ENCODE measurements at places on chromosomes 7 and 10.

DNA sequence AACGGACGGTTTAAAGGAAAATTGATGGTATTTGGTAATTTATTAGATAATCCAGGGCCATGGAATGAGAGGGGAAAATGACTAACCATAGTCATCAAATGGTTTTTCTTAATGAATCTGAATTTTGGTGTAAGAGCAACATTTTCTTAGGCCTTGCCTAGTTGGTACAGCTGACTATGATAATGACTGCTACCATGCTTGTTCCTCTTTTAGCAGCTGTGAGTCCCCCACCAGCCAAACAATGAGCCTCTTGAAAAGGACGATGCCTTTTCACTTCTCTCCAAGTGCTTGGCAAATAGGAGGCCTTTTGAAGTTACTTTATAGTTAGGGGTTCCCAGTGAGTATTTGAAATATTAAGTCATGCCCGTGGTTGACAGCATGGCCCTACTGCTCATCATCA is 53.0 kb downstream of the TRUB1 start:
- H3K36me3 ChIP-seq = no peaks in the 10 kb centered on the region
- DNase-seq = no peak
- no peak overlapping the region for H3K4me3 ChIP-seq
- H3K27me3 ChIP-seq = no peaks in the 10 kb centered on the region
- no peaks in the 10 kb centered on the region for H3K4me1 ChIP-seq
- no peak overlapping the region for H3K27ac ChIP-seq

DNA sequence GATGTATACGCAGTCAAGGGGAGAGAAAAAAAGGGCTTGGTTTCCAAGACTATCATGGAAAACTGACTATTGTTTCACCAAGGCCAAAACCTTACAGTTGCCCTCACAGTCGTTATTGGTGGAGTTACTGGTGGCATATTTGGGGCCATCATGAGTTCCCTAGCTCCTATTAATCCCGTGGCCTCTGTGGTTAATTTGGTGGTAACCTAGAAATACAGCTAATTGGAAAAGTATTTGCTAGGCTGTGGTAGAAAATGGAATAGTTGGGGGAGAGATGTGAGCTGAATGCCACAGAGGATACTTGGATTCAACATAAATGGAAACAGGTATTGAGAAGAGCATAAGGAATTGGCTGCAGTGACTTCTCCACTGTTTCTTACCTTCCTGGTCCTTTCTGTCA is 450.7 kb downstream of the KCNMA1 start:
- H3K4me1 ChIP-seq = peaks cover 51% of the 10 kb centered on the region
- H3K27ac ChIP-seq = peak overlapping the region; percentile 78
- H3K27me3 ChIP-seq = no peaks in the 10 kb centered on the region
- no peaks in the 10 kb centered on the region for H3K36me3 ChIP-seq

- peak within 1 kb of the TSS; percentile 99 for H3K27ac ChIP-seq
- H3K4me3 ChIP-seq = peak within 1 kb of the TSS; percentile 93
- no peaks in the 10 kb centered on the region for H3K36me3 ChIP-seq
- DNase-seq = peak; percentile 90
Measured at GRCh38 chr7:39949971-39950472, at the start of gene CDK13. CDK13 (plus strand) TSS chr7:39950256; CDS start chr7:39950642, 386 bp downstream.

DNA sequence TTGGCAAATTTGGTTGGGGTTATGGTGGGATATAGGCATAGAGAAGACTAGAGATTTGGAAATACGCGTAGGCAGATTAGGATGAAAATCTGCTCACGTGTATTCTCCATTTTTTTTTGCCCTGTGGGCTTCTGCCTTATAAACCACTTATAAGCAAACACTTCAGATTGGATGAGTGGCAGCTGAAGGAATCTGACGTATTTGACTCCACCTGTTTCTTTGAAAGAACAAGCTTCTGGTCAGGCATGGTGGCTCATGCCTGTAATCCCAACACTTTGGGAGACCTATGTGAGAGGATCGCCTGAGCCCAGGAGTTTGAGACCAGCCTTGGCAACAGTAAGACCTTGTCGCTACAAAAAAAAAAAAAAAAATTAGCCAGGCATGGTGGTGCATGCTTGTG is 5.1 kb downstream of the STK31 start:
- H3K27ac ChIP-seq = no peak overlapping the region
- H3K36me3 ChIP-seq = no peaks in the 10 kb centered on the region
- no peak for DNase-seq
- no peak overlapping the region for H3K4me3 ChIP-seq

DNA sequence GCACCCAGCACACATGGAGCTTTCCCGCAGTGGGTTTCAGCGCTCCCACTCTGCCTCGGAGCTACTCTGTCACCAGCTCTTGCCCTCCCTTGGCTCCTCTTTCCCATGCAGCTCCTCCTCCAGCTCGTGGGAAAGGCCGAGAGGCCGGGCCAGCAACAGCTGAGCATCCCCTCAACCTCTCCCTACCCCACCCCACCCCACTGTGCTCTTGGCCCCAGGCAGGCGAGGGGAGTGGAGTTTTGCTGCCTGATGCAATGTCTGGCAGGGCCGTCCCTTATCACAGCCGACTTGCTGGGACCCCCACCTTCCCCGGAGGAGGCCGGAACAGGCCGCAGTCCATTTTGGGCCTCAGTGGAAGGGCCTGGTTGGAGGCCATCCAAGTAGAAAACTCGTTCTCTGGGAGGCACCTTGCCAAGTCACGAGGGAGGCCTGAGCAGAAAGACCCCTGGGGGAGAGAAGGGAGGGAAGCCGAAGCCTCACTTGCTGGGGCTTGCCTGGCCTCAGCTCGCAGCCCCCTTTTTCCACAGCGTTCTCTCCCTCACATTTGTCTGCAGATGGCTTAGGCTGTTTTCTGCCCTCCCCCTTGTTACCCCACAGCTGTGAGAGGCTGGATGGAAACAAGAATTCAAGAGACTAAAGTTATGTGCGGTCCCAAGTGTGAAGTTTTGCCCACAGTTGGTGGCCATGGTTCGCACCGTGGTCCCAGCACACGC is 35.3 kb downstream of the CHST3 start:
- no peak for DNase-seq
- no peaks in the 10 kb centered on the region for H3K27me3 ChIP-seq
- H3K4me3 ChIP-seq = no peak overlapping the region

DNA sequence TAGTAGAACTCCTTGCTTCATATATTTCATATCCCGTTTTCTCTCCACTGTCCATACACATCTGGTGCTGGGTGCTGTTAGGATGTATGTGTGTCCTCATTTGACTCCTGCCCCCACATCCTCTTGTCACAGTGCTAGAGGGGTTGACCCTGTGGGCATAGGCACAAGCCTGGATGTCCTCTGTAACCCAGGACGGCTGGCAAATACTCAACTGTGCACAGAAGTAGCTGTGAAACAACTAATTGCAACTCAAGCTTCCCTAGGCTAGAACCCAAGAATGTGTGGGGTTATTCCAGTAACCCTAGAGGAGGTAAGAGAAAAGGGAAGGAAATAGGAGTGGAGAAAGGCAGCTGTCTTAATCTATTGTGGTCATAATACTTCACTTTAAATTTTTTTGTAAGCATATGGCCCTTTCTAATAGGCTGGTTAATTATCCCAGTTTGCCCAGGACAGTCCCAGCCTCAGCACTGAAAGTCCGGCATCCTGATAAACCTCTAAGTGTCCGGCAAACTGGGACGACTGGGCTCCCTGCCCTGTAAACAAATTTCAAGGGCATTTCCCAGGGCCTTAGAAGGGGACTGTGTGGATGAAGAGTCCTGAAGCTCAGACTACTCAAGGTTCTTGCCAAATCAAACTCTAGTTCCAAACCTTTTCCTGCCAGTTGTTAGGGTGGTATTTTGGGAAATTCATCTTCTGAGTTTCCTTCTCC is 283.2 kb upstream of the CELF2 start:
- H3K4me3 ChIP-seq = no peak overlapping the region
- no peaks in the 10 kb centered on the region for H3K4me1 ChIP-seq
- no peaks in the 10 kb centered on the region for H3K27me3 ChIP-seq
- H3K36me3 ChIP-seq = no peaks in the 10 kb centered on the region
- no peak for DNase-seq
- H3K27ac ChIP-seq = no peak overlapping the region

DNA sequence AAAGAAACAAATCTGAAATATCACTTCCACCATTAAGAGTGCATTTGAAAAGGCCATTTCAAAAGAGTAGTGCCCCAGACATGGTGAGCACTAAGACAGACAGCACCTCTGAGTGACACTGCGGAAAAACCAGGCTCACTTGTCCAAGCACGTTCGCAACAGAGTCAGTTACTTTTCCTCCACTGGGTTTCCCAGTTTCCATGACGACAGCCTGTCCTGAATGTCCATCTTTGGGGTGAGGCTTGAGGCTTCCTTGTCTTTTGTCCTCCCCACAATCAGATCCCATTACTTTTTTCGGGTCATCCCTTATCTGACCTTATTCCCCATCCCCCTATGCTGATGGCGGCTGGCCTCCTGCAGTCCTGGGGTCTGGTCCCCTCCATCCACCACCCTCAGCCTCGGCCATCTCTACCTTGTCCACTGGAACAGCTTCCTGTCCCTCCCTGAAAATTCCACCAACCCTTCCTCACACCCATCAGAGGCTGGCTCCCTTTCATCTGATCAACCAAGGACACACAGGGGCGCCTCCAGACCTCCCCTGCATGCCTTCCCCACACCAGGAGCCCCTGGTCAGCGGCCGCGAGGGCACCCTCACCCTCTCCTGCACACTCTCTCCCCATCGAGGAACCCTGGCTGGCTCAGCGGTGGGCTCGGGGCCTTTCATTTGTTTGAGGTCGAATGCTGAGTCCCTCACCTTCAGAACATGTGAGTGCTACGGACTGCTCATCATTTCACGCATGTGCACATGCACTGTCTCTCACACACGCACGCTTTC is 363.6 kb downstream of the DNAJB6 start:
- no peaks in the 10 kb centered on the region for H3K4me1 ChIP-seq
- H3K36me3 ChIP-seq = no peaks in the 10 kb centered on the region
- no peak overlapping the region for H3K4me3 ChIP-seq
- no peak for DNase-seq
- H3K27me3 ChIP-seq = no peaks in the 10 kb centered on the region
- no peak overlapping the region for H3K27ac ChIP-seq

DNA sequence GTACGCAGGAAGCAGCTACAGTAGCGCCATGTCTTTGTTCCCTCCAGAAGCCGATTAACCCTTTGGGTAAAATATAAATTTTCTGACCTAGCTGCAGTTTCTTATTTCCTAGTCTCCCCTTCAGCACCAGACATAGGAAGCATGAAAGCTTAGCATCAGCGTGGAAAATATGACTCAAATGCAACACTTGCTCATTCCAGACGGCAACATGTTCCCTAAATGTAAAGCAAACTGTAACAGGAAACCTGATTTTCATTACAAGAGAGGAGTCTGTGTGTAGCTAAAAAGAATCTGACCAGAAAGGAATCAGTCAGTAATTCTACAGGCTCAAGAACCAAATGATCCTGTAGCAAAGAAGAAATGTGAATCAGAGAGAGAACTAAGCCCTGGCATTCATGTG is 219.2 kb downstream of the C7orf25 start:
- H3K36me3 ChIP-seq = no peaks in the 10 kb centered on the region
- peaks cover 1% of the 10 kb centered on the region for H3K27me3 ChIP-seq
- no peak overlapping the region for H3K27ac ChIP-seq
- no peak for DNase-seq

DNA sequence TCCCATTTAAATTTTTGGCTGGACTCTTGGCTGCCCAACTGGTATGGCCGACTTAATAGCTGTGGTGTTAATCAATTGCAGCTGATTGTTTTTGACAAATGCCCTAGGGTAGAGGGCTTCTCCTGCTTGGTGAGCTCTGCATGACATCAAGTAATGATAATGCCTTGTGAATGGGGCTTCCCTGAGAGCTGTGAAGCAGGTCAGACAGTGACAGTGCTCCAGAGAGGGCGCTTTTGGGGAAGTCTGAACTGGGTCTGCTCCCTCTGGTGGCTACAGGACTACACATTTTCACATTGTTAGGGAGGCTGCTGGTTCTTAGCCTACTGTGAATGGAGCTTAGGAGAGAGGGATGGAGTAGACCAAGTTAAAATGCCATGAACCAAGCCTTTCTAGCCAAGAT is 98.8 kb downstream of the SDK1 start:
- H3K27ac ChIP-seq = no peak overlapping the region
- DNase-seq = peak; percentile 53
- no peaks in the 10 kb centered on the region for H3K4me1 ChIP-seq
- H3K27me3 ChIP-seq = no peaks in the 10 kb centered on the region

DNA sequence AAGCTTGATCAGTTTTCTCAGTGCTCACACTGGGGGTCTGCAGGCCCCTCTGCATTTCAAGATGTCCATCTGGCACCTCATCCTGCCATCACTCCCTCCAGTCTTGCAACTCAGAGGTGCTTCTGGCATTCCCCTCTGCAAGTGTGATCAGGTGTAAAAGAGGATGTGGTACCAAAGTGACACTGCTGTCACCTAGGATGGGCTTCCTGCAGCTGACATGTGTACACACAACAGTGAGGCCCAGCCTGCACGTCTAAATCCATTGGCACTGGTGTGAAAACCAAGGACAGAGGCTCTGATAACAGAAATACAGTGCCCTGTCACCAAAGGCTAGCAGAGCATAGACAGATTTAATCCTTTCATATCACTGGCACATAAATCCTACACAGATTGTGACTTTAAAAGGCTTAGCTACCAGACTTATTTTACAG is 162.5 kb upstream of the CELF2 start:
- no peak overlapping the region for H3K27ac ChIP-seq
- H3K4me3 ChIP-seq = no peak overlapping the region
- no peaks in the 10 kb centered on the region for H3K36me3 ChIP-seq
- no peak for DNase-seq

GRCh38 chr10:63318491-63318890 is 147.3 kb downstream of the JMJD1C start:
- H3K27ac ChIP-seq = peak overlapping the region; percentile 3
- no peaks in the 10 kb centered on the region for H3K27me3 ChIP-seq
- peaks cover 3% of the 10 kb centered on the region for H3K36me3 ChIP-seq
- H3K4me1 ChIP-seq = peaks cover 6% of the 10 kb centered on the region

GRCh38 chr7:43767311-43767710 is 8.8 kb downstream of the BLVRA start:
- H3K36me3 ChIP-seq = no peaks in the 10 kb centered on the region
- H3K4me3 ChIP-seq = no peak overlapping the region
- H3K27ac ChIP-seq = no peak overlapping the region
- H3K27me3 ChIP-seq = no peaks in the 10 kb centered on the region
- H3K4me1 ChIP-seq = peaks cover 25% of the 10 kb centered on the region

DNA sequence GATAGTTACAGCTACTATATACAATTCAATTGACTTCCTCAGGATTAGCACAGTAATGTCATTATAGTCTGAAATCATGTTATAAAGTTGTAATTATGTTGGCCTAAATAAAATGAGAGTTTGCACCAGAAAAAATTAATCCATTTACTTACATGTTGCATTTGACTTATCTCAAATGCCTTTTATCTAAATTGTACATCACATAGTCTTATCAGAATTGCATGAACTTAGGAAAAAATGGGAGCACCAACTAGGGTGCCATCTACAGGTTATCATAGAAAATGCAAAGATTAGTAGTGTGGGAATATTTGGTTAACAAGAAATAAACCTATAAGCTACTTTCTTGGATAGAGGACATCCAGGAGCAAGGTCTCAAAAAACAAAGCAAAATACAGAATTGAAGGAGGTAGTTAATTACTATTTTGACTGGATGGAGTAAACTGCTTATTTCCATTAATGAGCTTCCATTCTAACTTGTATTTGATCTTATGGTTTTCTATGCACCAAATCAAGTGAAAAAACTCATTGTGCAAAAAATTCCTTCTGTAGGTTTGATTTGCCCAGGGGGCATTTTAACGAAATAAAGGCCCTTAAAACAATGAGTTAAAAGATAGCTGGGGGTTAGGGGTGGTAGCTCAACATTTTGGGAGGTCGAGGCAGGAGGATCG is 60.0 kb upstream of the ORC5 start:
- H3K4me3 ChIP-seq = no peak overlapping the region
- H3K27ac ChIP-seq = no peak overlapping the region
- H3K27me3 ChIP-seq = no peaks in the 10 kb centered on the region

Data from Caco-2 (cell line).